Effector CD4-positive, alpha-beta T cell (primary cell): ENCODE measurements at places on chromosomes 7 and 10.

GRCh38 chr10:99858849-99859248 is 76.4 kb downstream of the ABCC2 start:
- DNase-seq: no peak

- no peak for DNase-seq
Observed at GRCh38 chr10:124159153-124159552, 65.8 kb upstream of the CHST15 start.

DNA sequence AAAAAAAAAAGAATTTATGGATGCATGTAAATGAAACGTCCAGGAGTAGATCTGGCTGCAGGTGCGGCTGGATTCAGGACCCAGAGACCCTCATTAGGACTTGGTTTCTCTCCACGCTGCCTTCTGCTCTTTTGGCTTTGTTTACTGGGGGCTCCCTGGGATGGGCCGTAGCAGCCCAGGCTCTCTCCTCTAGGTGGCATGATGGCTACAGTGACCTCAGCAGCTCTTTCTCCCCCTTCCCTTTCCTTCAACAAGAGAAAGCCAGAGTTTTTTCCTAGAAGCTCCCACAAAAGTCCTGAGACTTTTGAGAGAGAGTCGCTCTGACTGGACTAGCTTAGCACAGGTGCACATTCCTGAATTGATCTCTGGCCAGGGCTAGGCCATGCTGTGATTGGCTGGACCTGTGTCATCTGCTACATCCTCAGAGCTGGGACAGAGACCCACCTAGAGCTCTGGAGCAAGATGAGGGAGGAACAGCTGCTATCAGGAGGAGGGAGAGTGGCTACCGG is 67.8 kb upstream of the PDCD4 start:
- DNase-seq: no peak

DNA sequence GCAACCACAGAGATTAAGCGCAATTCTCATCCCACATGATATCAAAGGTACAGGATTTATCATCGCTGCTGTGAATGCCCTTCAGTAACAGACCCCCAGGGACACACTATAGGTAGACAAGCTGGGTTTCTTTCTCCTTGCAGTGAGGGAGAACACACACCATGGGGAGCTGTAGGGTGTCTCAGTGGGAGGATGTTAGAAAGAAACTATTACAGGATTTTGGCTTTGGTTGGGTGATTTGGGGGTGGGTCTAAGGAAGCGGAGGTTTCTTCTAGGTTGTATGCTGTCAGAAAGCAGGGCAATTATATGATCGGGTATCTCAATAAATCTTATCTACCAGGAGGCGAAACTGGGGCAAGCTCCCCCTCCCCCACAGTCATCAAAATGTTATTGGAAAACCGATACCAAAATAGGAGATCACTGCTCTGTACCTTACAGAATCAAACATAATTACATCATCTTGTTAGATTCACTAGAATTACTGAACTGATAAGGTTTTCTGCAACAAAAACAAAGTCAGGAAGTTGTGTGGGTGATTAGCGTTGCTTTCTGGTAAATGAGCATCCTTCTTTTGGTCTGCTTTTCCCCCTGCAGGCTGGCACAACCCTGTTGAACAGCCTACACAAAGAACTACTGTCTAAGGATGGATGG is 209.7 kb downstream of the TEX36 start:
- DNase-seq: no peak

GRCh38 chr7:100802951-100803350 is 24.4 kb downstream of the EPHB4 start:
- no peak for DNase-seq

- DNase-seq: no peak
Observed at GRCh38 chr10:61359452-61359851, 93.7 kb downstream of the TMEM26 start.

DNA sequence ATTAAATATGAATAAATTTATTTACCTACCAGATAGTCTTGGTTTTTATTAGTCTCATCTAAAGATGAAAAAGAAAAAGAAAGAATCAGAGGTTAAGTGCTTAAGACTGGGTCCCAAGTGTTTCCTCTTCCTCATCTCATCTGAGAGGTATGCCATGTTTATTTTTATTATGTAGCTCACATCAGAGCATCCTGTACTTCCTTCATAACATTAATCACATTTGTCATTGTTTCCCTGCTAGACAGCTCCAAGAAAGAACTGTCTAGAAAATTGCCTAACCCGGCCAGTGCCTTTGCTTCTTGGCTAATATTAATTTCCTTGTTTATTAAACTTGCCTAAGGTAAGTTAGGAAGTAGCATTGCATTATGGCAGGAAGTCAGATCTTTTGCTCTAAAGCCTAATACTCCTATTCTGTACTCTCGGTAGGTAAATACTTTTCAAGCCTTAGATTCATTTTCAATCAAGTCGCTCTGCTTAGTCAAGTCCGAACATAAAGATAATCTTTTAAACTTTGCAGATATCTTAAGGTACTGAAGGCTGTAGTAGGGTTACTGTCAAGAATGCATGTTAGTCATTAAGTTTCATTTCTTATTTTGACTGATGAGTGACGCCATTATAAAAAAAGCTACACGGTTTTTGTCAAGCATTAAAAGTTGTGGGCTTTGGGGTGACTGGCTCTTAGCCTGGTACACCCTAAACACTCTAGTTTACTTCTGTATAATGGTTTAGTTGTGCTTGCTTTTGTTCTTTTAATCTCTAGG is 47.4 kb downstream of the ZMYND11 start:
- no peak for DNase-seq

- no peak for DNase-seq
Observed at GRCh38 chr10:63114031-63114814, 18.9 kb upstream of the NRBF2 start.

- no peak for DNase-seq
Observed at GRCh38 chr10:12819656-12820055, 181.9 kb downstream of the CCDC3 start.

DNA sequence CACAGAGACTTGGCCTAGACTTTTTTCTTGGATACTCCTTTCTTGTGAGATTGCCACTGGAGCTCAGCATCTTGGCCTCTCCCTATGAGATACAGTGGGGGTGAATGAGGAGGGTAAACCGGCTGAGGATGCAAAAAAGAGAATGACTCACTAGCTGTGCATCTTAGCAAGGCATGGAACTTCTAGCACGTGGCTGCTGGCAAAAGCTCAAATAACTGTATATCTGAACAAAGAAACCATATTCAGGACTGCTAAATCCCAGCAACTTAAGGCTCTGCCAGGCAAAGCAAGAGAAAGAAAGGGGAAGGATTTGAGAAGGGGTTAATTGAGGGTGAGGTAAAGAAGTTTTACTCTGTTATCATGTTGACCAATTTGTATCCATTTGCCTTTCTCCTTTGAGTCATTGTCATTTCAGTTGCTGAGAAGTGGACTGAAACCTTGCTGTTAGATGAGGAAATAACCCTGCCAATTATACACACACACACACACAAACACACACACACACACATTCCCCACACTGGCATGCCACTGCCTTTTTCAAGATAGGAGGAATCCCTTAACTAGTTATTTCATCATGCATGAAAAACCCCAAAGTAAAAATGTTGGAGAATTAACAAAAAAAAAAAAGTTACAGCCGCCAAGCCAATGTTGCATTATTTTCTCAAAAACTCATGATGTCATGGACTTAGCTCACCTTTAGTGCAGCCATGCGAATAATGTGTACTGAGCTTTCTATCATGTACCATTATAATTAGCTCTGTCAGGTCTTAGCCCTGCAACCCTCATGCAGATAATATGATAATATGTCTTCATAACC is 997.3 kb downstream of the LRMDA start:
- no peak for DNase-seq

GRCh38 chr7:141654551-141654950 is 47.4 kb downstream of the DENND11 start:
- peak; percentile 47 for DNase-seq

DNA sequence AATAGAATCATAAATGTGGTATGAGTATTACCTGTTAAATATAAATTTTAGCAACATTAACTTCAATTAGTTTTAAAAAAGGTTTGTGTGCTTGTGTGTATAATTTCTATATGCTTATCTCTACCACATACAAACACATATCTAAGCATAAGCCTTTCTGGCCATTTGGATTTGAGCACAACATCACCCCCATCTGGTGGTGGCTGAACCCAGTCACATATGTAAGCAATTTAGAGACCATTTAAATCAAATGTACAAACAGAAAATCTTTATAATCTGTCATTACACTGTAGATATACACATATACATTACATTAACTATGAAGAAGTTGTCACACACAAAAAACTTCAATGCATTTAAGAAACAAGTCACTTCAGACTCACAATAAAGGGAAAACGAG is 31.7 kb downstream of the GPR22 start:
- no peak for DNase-seq

GRCh38 chr10:15053061-15053460 is 9.3 kb downstream of the OLAH start:
- DNase-seq: no peak

DNA sequence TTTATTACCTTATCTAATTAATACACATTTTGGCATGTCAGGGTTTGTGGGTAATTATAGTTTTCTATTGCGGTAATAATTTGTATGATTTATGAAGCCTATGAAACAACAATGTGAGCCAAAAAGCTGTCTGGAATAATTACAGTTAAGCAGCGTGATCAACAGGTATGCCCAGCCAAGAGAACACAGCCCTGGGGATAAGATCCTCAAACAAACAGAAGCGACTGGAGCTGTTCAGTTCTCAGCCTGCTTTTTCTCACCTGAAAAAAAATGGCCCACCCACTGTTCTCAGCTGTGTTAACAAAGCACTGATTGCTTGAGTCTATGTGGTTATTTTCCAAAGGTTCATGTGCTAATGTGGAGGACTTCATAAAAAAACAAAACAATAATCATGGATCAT is 855.8 kb downstream of the GATA3 start:
- DNase-seq: no peak

- DNase-seq: no peak
Observed at GRCh38 chr10:24367688-24368087, 158.8 kb downstream of the KIAA1217 start.

GRCh38 chr10:119320981-119321380 is 113.6 kb downstream of the GRK5 start:
- DNase-seq: no peak

DNA sequence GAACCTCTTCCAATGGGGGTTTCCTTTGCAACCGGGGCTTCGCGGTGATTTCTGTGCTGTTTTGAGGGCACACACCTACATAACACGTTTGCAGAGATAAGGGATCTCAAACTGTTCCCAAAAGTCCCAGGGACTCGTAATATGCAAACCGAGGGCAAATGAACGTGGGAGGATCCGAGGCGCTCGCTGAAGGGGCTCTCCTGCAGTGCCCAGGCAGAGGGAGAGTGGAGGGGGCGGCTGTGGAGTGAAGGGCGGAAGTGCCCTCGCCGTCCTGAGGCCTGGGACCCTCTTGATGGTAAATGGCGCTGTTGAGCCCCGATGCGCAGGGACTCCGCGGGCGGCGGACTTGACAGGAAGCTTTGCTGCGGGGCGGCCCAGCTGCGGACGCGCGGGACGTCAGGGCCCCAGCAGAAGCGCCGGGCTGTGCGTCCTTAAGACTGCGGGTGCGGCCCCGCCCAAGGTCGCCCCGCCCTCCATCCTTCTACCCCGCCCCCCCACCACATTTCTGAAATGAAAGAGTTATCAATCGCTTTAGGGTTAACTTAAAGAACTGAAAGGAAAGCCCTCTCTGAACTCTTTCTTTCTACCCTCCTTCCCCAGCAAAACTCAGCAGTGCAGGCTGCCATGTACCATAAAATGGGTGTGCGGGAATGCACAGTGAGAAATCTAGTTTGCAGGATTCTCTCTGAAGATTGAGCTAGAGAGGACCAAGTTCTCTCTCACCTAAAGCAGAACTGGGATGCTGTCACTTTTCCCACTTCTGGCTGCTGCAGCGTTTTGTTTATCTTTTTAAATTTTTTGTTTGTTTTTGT is 151.8 kb upstream of the YAE1 start:
- no peak for DNase-seq

DNA sequence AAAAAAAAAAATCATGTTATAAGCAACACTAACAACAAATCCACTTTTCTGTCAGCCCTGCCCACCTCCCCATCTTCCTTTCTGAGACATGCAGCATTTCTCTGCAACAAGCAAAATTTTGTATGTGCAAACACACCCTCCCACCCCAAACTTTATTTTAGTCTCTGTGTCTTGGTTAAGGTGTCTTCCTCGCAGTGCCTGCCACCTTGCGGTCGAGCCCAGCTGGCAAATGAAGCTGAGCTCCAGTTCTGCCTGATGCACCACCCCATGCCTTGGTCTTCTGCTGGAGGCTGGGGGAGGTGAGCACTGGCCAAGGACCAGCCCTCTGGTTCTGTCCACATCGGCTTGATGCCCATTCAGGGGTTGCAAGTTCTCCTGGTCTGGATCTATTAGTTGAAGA is 206.3 kb downstream of the MGMT start:
- no peak for DNase-seq

DNA sequence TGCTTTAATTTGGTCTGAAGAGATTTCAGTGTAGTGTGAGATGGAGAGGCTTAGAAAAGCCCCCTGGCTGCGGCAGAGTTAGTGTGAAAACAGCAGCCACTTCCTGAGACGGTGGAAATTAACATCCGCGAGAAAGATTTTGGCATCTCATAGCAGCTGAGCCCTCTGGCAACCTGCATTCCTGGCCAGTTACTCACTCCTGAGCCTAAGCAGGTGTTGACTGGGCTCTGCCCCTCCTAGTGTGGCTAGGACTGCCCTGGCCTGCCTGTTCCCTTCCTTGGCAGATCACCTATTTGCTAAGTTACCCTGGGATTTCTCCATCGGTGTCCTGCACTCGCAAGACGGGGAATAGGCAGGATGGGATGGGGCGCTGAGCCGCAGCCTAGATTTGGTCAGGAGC is 57.6 kb upstream of the LMTK2 start:
- DNase-seq: no peak

DNA sequence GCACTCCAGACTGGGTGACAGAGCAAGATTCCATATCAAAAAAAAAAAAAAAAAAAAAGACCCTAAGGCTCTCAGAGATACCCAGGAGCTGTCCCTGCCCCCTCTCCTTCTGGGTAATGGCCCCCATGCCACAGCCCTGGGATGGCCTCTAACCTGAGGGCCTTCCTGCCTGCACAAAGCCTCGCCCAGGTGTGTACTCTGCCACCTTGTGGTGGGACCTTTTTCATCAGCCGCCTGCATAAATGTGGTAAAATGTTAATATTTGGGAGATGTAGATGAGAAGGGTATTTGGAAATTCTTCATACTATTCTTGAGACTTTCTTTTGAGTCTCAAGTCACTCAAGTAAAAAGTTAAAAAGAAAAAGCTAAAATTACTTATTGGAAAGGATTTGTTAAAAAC is 46.3 kb upstream of the RNF216 start:
- peak; percentile 40 for DNase-seq

DNA sequence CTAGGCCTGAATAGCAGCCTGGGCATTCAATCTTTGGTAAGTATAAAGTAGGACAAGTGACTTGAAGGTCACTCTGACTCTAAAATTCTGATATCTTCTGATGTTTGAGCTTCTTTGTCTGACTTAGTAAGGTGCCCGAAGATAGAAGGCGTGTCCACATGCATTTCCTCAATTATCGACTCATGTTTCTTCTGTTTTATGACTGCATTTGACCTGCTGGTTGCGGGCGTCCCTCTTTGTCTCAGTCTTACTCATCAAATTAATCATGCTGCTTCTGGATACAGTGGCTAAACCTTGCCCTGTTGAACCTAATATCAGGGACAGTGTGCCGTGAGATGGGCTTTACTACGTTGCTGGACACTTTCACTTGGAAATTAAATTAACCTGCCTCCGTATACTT is 534.1 kb downstream of the SDK1 start:
- no peak for DNase-seq

GRCh38 chr7:110607050-110607857 is 483.7 kb upstream of the LRRN3 start:
- no peak for DNase-seq
